ENCODE measurements at places on chromosomes 3 and 15. TPM values are rescaled to one million over a fixed set of nuclear protein-coding genes. Genes with fewer than 3 reads are reported as not detected.

DNA sequence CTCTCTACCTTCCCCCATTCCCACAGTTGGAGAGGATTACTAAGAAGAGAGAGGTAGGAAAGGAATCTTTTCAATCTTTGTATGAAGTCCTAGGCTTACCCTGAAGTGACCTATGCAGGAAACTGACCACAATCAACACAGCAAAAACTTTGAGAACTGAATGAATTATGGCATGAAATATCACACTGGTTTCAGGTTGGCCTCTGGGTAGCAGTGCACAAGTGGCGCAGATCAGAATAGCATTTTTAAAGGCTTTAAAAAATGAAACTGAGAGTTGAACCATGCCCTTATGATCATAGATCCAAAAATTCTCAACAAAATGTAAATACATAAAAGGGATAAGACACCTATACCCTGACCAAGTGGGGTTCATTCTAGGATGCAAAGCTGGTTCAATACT, 198.9 kb downstream of the CPNE4 start:
- peaks cover 2% of the 10 kb centered on the region for H3K27me3 ChIP-seq
- no peak for DNase-seq
- no peak overlapping the region for H3K4me3 ChIP-seq
- H3K36me3 ChIP-seq = no peaks in the 10 kb centered on the region
- H3K4me1 ChIP-seq = no peaks in the 10 kb centered on the region

DNA sequence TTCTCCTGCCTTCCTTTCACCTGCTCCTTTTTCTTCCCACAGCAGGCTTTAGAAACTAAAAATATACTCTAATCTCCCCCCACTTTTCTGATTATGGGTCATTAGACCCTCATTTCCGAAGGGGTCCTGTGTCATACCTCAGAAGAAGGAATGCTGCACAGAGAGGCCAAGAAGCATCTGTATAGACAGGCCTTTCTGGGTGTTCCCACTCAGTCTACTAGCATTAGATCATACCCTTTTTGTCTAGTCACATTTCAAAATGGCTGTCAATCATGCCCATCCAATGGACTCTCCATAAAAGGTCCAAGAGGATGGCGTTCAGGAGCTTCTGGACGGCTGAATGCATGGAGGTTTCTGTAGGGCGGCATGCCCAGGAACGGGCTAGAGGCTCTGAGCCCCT, 192.2 kb downstream of the SUCLG2 start:
- H3K4me1 ChIP-seq = peaks cover 2% of the 10 kb centered on the region
- no peak overlapping the region for H3K4me3 ChIP-seq
- H3K27me3 ChIP-seq = no peaks in the 10 kb centered on the region
- peaks cover 38% of the 10 kb centered on the region for H3K36me3 ChIP-seq
- no peak for DNase-seq
- no peak overlapping the region for H3K27ac ChIP-seq

GRCh38 chr3:194198938-194199337, 63.0 kb downstream of the HES1 start:
- no peak overlapping the region for H3K4me3 ChIP-seq
- no peaks in the 10 kb centered on the region for H3K36me3 ChIP-seq
- H3K27ac ChIP-seq = no peak overlapping the region
- DNase-seq = no peak

GRCh38 chr3:178369006-178369405, 167.2 kb upstream of the KCNMB2 start:
- H3K27ac ChIP-seq = no peak overlapping the region
- no peaks in the 10 kb centered on the region for H3K4me1 ChIP-seq
- no peaks in the 10 kb centered on the region for H3K36me3 ChIP-seq

Gene ARPP21
- total RNA-seq = not detected

Gene NLGN1
- total RNA-seq = not detected

Gene IL17RB
- 0.32 TPM for total RNA-seq

DNA sequence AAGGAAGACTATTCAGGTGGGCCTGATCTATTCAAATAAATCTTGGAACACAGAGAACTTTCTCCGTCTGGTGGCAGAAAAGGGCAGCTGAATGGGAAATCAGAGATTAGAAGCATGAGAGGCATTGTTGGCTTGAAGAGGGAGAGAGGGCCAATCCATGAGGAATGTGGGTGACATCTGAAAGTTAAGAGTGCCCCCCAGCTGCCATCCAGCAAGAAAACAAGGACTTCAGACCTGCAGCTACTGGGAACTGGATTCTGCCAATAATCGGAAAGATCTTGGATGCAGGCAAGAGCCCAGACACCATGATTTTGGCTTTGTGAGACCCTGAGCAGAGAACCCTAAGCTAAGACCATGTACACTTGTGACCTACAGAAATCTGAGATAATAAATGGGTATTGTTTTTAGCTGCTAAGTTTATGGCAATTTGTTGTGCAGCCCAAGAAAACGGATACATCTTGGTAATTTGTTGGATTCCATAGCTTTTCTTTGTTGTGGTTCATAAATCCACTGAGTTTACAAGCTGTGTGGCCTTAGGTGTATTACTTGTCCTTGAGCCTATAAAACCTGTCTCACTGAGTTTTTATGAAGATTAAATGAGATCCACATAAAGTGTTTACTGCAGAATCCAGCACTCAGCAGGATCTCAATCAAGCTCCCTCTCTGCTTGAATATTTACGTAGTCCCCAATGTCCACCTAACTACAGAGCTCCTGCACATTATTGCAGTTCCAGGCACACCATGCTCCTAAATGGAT, 82.1 kb upstream of the PRTG start:
- H3K36me3 ChIP-seq = no peaks in the 10 kb centered on the region
- no peak overlapping the region for H3K27ac ChIP-seq
- peaks cover 5% of the 10 kb centered on the region for H3K27me3 ChIP-seq
- peaks cover 10% of the 10 kb centered on the region for H3K4me1 ChIP-seq

GRCh38 chr15:53872410-53872809, 105.8 kb upstream of the UNC13C start:
- H3K4me3 ChIP-seq = no peak overlapping the region
- no peak overlapping the region for H3K27ac ChIP-seq
- no peaks in the 10 kb centered on the region for H3K4me1 ChIP-seq

GRCh38 chr15:50123861-50124557, 5.0 kb upstream of the ATP8B4 start:
- H3K27me3 ChIP-seq = no peaks in the 10 kb centered on the region
- no peak for DNase-seq
- peaks cover 24% of the 10 kb centered on the region for H3K4me1 ChIP-seq
- no peak overlapping the region for H3K4me3 ChIP-seq

- no peak overlapping the region for H3K27ac ChIP-seq
- no peak for DNase-seq
- H3K36me3 ChIP-seq = no peaks in the 10 kb centered on the region
- H3K27me3 ChIP-seq = peaks cover 7% of the 10 kb centered on the region
These were observed 243.7 kb downstream of the TLE3 start for GRCh38 chr15:69854001-69854400.

- no peaks in the 10 kb centered on the region for H3K4me1 ChIP-seq
- H3K4me3 ChIP-seq = no peak overlapping the region
- no peaks in the 10 kb centered on the region for H3K36me3 ChIP-seq
- no peak for DNase-seq
- no peak overlapping the region for H3K27ac ChIP-seq
These were observed 79.8 kb upstream of the MDFIC2 start for GRCh38 chr3:70392227-70392626.
